ENCODE measurements at places on chromosomes 16 and 17.

GRCh38 chr17:48002916-48003416 is 32.1 kb downstream of the CDK5RAP3 start:
- peak; percentile 31 for DNase-seq

GRCh38 chr17:61205401-61205800 is 194.2 kb upstream of the TBX2 start:
- DNase-seq = no peak

GRCh38 chr17:65060631-65061254 is 4.2 kb upstream of the GNA13 start:
- DNase-seq = peak; percentile 95

GRCh38 chr17:68705714-68706076 is 104.5 kb upstream of the FAM20A start:
- DNase-seq = no peak

GRCh38 chr16:22347100-22347820 is 27.2 kb downstream of the CDR2 start:
- no peak for DNase-seq

DNA sequence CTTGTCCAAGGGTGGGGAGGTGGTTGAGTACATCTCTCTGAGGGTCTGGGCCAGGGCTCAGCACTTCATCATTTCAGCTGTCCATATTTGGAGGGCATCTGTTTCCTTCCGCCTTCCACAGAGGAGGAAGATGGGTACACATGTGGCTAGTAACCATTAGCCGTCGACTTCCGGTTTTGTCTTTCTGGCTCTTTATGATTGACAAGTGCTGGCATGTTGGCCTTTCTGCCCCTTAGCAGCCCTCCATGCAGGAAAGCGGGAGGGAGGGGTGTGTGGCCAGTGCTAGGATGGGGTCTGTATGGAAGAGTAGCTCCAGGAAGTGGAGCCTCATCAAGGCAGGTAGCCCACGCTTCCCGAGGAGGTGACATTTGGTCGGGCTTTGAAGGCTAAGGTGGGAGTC is 69.6 kb downstream of the RAI1 start:
- peak; percentile 69 for DNase-seq

GRCh38 chr17:78000341-78000740 is 41.8 kb downstream of the TNRC6C start:
- no peak for DNase-seq

- DNase-seq = no peak
Observed at GRCh38 chr16:23786964-23787561, 32.2 kb downstream of the CHP2 start.

GRCh38 chr17:64357191-64357981 is 33.3 kb downstream of the PECAM1 start:
- peak; percentile 82 for DNase-seq

GRCh38 chr17:82062984-82063368 is 2.6 kb downstream of the DUS1L start:
- no peak for DNase-seq

- DNase-seq = peak; percentile 69
Observed at GRCh38 chr16:85570735-85571562, 42.2 kb upstream of the GSE1 start.

DNA sequence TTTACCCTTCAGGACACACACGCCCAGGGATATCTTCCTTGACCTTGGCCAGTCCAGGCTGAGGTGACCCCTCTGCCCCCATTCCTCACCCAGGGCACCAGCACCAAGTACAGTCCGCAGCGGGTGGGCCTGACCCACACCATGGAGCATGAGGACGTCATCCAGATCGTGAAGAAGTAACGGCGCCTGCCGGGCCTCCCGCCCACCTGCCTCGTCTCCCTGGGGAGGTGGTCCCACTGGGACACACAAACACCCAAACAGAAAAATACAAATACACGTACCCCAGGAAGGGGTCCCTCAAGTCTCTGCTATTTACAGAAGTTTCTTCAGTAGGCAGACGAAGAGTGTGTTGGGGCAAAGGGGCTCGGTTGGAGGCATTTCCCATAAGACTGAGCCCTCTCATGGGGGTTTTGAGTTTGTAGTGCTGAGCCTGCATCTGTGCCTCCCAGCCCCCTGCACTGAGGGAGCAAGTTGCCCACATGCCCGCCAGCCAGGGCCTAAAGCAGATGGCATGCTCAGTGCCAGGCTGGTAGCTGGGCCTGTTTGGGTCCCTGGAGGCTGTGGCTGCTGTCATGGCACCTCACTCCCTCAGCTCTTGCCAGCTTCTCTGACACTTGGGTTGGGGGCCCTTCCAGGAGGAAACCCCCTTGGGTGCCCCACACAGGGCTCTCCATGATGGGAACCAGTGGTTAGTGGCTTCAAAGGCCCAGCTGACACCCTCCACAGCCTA is 1.3 kb upstream of the MYO15A start:
- no peak for DNase-seq

GRCh38 chr16:48576927-48577326 is 33.1 kb downstream of the N4BP1 start:
- peak; percentile 86 for DNase-seq

- DNase-seq = no peak
Observed at GRCh38 chr17:32555611-32556310, 69.0 kb downstream of the CDK5R1 start.

DNA sequence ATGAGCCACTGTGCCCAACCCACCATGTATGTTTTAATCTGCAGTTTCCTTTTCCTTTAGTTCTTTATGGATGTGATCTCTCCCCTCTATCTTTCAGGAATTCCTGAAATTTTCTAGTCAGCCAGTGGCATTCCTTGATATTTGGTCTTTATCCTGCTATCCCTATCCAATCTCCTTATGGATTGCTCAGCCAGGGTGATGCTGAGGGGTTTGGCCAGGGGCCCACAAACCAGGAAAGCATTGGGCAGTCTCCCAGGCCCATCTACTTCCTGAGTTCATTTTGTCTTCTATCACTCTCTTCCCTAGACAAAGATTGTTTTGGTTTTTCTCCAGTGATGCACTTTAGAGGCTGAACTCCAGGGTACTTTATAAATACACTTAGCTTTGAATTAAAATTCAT is 115.9 kb downstream of the KATNIP start:
- DNase-seq = no peak

- DNase-seq = no peak
Observed at GRCh38 chr16:82761236-82761635, 134.5 kb downstream of the CDH13 start.
